Right atrium auricular region (tissue), 2 donors: ENCODE measurements at places on chromosomes 3 and 15.

- no peak for DNase-seq
Measured at GRCh38 chr3:106157411-106157810, 288.6 kb upstream of the CBLB start.

GRCh38 chr3:29898171-29898965, 617.5 kb downstream of the RBMS3 start:
- no peak for DNase-seq

DNA sequence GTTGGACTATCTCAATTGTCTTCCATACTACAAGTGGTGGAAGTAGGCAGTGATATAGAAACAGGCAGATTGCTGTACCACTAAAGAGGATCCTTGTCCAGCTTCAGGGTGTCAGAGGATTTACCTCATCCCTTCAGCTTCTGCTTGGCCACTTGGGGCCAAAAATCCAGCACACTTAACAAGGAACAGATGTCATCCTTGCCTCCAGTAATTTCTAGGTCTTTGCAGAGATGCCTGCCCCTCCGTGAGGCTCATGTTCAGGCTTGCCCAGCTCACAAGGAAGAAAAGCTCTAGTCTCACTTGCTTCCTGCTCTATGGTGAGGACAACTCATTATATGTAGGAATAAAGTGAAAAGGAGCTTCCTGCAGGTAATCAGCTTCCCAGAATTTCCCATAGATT, 510.3 kb downstream of the EPHA3 start:
- DNase-seq, result no peak

GRCh38 chr15:48978638-48979037, 14.9 kb upstream of the SHC4 start:
- no peak for DNase-seq

DNA sequence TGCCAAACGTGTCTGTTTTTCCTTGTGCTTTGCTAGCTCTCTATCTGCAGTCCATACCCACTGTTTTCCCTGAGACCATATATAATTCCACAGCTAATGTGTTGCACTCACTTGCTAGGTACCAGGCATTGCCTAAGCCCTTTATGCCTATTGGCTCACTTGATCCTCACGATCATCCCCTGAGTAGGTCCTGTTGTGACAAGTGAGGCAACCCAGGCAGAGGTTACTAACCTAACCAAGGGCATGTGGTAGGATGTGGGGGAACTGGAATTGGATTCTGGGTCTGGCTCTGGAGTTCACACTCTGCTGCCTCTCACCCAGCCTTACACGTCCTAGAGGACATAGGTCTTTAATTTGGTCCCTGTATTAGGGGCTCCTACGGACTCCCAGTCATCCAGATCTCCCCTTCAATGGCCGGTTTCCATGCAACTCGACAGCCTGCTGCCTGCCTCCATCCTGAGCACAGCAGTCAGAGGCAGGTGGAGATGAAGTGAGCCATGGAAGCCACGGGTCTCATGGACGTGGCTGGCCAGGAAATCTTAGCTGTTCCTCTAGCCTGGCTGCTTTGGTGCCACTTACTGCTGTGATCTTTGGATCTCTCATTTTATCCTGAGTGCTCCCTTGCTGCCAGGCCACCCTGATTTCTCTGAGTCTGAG, 38.9 kb upstream of the MYZAP start:
- no peak for DNase-seq

DNA sequence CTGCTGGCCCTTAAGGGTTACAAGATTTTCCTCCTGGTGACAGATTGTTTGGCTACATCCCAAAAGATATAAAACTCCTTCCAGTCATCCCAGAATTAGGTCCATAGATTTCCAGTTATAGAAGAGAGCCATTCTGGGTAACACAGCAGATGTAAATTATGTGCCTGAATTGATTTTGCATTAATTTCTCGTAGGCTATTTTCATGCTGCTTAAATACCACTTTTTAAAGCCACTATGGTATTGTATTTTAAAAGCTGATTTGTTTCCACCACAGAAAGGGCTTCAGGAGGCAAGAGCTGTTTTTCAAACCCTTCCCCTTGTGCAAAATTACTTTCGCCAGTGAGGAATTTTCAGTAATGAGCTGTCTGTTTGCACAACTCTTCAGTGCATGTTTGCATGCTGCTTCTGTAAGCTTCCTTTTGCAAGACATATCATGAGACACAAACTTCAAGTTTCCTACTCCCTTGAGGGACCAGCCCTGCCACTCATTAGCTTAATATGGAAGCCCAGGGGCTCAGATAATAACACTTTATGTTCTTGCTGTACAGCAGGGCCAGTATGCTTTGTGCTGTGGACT, 105.4 kb upstream of the TNIK start:
- DNase-seq, result no peak

DNA sequence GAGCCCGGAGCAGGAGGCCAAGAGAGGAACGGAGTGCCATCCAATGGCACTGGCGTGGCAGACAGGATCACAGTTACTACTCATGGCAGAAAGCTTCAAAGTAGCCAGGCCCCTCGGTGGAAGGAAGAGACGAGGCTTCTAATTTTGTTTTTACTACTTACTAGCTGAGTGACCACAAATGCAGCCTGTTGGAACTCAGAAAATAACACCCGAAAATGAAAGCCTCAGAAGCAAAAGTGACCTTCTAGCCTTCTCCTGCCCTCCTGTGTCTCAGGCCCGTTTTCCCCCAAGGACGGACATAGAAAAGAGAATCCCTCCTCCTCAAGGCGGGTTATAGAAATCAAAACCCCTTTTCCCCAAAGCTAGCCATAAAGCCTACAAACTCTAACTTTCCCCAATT, 9.9 kb upstream of the STRA6 start:
- no peak for DNase-seq

DNA sequence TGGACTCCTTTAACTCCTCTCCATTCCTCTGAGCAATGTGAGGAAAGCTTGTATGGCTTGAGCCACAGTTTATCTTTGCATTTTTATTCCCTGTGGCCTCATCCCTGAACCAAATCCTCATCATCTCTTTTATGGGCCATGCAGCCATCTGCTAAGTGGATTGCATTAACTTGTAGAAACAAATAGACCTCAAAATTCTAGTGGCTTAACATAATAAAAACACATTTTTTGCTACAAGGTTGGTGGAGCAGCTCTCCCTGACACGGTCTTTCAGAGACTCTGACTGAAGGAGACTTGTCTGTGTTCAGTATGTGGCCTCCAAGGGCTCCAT, 135.3 kb downstream of the RPL22L1 start:
- DNase-seq, result no peak

DNA sequence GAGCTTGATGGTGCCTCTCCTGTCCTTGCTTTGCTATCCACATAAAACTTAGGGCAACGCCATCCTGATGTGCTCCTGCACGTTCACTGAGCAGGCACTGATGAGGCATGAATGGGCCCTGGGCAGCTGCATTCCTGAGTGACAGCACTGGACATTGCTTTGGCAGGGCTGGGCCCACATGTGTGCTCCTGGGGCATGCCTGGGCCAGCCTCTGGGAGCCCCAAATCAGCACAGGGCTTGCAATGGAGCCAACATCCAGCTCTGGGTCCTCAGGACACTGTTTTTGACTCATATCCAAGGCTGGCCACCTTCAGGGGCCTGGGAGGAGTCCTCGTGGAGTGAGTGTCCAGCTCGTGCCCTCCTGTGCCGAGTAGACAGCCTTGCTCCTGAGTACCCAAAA, 5.9 kb upstream of the TKT start:
- DNase-seq, result no peak

GRCh38 chr3:72523429-72524151, 324.7 kb downstream of the SHQ1 start:
- DNase-seq, result peak; percentile 60

DNA sequence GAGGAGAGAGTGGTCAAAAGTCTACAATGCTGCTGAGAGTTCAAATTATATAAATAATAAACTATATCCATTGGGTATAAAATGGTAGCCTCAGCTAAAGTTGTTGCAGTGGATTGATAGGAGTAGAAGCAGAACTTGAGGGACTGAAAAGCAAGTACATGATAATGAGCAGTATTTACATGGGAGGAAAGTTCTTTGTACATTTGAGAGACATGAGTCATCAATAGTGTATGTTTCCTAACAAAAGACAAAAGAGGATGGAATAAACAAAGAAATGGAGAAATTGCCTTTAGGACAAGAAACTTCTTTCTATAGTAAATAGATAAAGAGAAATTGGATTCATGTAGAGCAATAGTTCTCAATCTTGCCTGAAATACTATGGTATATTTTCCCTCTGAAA, 110.0 kb upstream of the PLSCR5 start:
- DNase-seq, result no peak

DNA sequence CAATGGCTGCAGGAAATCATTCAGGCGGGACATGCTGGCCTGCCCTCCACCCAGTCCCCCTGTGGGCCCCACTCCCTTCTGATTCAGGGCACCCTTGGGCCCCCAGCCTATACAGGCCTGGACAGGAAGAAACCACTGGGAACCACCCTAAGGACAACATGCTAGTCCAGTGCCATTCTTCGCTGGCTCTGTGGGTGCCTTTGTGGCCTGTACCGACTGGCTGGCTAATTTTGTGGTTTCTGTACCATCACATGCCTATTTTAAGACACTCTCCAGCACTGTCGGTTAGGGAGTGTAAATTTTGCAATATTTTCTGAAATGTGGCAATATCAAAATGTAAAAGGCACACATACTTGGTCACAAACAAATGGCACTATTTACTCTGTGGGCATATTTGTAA, 61.4 kb upstream of the POLG start:
- no peak for DNase-seq

GRCh38 chr3:20346369-20346768, 160.4 kb upstream of the SGO1 start:
- no peak for DNase-seq

GRCh38 chr15:66905954-66906353, 159.4 kb upstream of the SMAD3 start:
- no peak for DNase-seq

- no peak for DNase-seq
Measured at GRCh38 chr3:102593812-102594602, 159.2 kb downstream of the ZPLD1 start.

DNA sequence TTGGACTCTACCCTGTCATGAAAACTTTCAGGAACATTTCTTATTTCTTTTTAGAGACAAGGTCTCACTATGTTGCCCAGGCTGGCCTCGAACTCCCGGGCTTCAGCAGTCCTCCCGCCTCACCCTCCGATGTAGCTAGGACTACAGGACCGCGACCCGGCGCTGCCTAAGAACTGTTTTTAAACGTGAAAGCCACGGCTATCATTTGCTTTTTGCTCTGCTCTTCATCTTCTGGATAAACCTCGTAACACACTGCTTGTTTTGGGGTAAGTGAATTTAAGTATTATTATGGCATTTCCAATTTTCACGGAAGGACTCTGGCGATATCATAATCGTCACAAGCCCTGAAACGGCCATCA, 14.3 kb upstream of the CCNL1 start:
- no peak for DNase-seq

- peak; percentile 61 for DNase-seq
Measured at GRCh38 chr3:122661633-122662032, 19.0 kb upstream of the PARP14 start.

- DNase-seq, result no peak
Measured at GRCh38 chr3:70832089-70832833, 519.8 kb upstream of the MDFIC2 start.

DNA sequence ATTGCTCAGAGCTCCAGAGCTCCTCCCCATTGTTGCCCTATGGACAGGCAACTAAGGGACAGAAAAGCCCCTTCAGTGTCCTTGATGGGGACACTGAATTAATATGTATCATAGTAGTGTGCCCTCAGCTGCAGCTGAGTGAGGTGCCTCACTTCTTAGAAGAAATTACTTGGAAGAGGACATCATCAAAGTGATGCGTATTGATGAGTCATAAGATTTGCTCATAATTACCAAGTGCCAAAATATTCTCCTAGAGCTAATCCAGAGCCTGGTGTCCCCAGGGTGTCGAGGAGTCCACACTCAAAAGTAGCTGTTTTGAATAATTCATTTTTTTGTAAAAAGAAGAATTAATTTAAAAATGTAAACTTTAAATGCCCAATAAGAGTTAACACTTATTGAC, 200.7 kb upstream of the SEMA6D start:
- DNase-seq, result no peak

- DNase-seq, result no peak
Measured at GRCh38 chr3:170565495-170565894, 20.4 kb downstream of the SLC7A14 start.
